ENCODE measurements at places on chromosomes 5 and 9.
A peak's percentile ranks its signal among the peaks of the same experiment; 100 is the strongest.

- peak; percentile 4 for DNase-seq
These were observed 188.8 kb upstream of the PAPPA start for GRCh38 chr9:115964710-115965347.

DNA sequence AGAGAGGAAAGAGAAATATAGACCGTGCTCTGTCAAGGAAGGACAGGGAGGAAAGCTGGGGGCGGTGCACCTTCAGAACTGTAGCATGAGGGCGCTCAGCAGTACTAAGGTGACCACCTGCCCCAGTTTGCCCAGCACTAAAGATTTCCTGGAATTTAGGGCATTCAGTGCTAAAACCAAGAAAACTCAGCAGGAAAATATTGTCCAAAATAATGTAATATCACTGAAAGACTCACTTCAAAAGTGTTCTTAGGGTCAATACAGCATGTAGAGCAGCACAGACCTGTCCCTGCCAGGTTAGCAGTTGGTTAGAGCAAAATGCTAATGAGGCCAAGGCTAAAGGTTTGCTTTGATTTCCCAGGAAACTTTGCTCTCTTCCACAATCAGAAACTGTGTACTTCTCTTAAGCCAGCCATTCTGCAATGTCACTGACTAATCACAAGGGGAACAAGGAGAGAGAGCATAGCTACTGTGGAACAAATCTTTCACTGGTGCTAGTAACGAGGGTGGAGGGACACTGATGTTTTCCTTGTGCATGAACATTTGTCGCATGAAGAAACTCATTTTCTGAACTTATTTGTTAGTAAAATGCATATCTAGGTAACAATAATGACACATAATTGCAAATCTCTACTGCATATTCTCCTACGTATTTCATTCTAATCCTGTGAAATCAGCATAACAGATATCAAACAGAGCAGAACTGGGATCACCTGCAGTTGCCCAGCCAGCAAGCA, 53.0 kb upstream of the GRAMD2B start:
- DNase-seq = no peak

- DNase-seq = peak; percentile 81
These were observed 57.7 kb upstream of the SHB start for GRCh38 chr9:38126730-38127129.

DNA sequence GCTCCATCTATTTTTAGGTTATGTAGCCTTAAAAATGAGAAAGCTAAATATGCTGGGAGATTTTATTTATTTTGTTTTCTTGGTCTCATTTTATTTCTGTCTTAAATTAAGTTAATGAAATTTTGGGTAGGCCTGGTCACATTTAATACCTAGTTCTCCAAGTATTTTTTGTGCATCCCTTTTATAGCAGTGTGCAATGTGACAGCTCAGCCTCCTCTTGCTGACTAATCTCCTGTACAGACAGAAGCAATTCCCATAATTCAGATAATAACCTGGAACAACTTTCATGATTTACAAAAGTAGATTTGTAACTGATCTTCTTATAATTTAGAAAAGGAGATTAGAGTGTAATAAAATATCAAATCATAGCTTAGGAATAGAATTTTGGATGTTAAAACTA, 403.9 kb downstream of the ADGRV1 start:
- no peak for DNase-seq

DNA sequence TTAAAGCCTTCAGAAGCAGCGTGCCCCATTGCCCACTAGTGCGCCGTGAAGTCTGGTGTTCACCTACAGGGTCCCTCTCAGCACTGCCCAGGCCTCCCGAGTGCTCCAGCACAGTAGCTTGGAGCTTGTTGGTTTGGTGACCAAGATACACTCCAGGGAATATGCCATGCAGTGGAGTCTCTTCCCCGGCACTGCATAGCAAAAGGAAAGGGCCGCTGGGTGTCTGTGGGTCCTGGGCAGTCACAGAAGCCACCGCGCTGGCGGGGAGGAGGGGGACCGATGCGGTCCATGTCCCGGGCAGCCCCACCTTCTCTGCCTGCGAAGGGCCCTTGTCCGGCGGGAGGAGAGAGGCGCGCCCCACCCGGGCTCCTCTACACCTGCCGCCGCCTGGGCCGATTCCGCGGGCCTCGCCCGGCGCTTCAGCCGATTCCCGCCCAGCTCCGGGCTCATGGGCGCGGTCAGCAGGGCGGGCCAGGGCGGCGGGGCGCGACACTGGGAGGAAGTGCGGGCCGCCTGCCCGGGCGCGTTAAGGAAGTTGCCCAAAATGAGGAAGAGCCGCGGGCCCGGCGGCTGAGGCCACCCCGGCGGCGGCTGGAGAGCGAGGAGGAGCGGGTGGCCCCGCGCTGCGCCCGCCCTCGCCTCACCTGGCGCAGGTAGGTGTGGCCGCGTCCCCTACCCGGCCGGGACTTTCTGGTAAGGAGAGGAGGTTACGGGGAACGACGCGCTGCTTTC, at the start of gene SYK:
Gene SYK, plus strand, starts transcription at position 579 of the 732 bp plus-strand sequence. CDS start 42,080 bp downstream, outside the sequence.
- no peak for DNase-seq

- DNase-seq = peak; percentile 81
These were observed 5.3 kb upstream of the ACO1 start for GRCh38 chr9:32378993-32379729.

DNA sequence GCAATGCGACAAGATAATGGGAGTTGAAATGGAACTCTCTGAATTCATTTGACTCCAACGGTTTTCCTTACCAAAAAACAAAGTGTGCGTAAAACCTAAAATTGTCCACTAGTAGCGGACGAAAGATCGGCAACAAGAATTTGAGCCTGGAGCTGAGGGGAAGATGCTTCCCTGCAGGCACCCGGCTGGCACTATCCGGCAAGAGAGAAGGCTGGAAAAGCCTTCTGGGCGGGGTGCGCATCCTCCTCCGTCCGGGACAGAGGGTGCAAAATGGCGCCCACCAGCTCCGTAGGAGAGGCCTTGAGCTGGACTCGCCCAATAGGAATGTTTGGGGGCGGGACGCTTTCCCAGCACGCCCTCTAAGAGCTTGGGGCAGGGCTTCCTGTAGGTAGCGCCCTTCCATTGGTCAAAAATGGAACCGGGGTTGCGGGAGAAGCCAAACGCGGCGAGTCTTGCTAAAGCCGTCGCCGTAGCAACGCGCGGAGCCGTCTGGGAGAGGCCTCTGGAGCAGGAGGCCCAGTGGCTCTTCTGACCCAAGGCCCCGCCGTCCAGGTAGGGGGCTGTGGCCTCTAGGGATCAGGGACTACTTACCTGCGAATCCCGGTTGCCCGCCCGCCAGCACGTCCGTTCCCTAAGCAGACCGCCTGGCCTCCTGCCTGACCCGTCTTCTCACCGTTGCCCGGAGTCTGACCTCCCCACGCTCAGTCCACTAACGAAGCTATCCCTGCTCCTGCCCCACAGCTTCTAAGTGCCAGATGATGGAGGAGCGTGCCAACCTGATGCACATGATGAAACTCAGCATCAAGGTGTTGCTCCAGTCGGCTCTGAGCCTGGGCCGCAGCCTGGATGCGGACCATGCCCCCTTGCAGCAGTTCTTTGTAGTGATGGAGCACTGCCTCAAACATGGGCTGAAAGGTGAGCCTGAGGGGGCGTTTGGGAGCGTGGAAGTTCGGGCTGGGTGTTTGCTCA, 9.2 kb downstream of the RUFY1 start:
- no peak for DNase-seq

DNA sequence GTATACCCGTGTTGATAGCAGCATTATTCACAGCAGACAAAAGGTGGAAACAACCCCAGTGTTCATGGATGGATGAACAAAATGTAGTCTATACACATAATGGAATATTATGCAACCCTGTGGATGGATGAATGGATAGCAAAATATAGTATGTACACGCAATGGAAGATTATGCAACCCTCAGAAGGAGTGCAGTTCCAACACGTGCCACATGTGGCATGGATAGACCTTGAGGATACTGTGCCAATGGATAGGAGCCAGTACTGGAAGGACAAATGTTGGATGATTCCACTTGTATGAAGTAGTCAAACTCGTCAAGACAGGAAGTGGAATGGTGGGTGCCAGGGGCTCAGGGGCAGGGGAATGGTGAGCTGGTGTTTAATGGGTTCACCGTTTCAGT, 44.9 kb downstream of the PLEKHG4B start:
- DNase-seq = no peak

- no peak for DNase-seq
These were observed 82.2 kb downstream of the SMIM23 start for GRCh38 chr5:171867786-171868185.

DNA sequence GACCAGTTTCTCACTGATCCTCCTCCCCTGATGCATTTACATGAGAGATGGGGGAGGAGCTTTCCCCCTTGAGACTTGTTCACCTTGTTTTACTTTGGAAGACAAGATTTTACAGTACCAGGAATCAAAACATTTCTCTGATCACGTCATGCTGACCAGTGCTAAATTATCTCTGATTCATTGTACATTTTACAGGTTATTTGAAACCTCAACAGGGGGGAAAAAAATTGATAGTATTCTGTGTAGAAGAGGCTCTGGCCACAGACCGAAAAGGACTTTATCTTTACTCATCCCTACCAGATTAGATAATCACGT, 133.9 kb downstream of the GRIA1 start:
- no peak for DNase-seq

GRCh38 chr5:160377651-160378050, 7.2 kb upstream of the C1QTNF2 start:
- no peak for DNase-seq

DNA sequence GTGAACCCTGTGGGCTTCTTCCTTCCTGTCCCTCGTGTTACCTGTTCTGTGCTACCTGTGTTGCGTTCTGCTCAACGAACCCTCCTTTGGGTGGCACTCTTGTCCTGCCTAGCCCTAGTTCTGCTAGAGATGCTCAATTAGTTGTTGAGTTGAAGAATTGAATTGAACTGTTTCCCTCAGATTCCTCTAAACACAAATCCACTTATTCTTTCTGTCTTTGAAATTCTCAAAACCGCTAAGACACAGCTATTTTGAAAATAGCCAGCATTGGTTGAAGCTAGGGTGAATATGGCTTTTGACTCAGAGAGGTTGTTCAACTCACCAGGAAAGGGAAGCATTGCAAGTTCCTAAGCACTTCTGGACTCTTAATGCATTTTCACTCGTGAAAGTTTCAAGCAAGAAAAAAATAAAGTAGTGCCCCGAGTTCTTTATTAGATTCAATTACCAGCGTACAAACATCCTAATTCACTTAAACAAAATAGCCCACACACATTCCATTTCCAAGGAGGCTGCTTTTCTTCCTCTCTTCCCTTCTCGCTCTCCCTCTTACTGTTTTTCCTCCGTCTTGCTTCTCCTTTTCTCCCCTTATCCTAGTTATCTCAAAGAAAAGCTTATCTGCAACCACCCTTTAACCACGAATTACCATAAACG, 642 bp upstream of the ITGA1 start:
- DNase-seq = no peak

DNA sequence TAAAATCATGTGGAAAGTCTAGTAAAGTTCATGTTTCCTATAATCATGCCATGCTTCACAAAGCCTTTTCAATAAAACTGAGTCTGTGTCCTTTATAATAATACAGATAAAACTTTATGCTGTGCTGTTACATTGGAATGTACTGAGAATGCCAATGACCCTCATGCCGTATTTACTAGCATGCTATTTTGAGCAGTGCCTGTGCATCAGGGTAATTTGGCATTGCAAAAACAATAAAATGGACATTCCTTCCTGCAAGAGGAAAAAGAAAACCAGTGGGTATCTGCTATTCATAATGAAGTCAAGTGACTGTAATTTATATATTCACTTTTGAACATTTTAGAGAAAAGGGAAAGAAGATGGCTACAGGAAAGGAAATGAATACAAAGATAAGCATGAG, 159.0 kb downstream of the PBX3 start:
- DNase-seq = no peak

DNA sequence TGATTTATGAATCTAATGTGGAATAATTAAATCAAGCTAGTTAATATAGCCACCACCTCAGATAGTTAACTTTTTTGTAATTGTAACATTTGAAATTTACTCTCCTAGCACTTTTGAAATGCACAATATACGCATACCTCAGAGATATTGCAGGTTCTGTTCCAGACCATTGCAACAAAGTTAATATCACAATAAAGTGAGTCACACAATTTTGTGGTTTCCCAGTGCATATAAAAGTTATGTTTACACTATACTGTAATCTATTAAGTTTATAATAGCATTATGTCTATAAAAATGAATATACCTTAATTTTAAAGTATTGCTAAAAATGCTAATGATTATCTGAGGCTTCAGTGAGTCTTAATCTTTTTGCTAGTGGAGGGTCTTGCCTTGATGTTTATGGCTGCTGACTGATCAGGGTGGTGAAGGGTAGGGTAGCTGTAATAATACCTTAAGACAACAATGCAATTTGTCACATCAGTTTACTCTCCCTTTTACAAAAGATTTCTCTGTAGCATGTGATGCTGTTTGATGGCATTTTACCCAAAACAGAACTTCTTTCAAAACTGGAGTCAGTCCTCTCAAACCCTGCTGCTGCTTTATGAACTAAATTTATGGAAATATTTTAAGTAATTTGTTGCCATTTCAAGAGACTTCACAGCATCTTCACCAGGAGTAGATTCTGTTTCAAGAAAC, 235.1 kb upstream of the ADAMTSL1 start:
- no peak for DNase-seq

DNA sequence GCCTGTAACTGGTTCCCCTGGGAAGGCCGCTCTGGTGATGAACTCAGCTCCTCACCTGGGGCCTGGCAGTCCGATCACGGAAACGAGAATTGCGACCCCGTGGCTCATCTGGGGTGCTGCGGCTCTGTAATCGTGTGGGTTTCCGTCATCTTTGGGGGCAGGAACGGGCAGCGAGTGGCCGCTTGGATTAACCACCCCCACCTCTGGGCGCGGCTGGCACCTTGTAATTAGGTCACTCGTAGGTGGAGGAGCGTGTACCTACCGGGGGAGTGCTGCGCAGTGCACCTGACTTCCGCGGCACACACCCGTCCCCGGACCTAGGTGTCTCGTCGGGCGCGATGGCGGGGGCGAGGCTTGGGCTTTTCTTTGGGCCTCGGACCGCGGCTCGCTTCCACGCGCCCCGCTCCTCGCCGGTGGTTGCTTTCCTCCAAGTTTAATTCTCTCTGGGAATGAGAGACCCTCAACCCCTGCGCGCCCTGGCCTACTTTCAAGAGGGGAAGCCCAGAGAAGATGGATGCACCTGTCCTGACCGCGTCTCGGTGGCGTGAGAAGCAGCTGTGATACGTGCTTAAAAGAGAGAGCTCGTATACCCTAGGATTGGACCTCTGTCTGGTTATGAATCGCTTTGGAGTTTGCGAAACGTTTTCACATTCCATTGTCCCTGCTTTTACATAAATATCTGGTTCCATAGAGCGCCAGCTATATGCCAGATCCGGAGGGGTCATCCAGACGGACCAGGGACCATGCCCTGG, 744 bp upstream of the PPP2CA start:
- DNase-seq = no peak

DNA sequence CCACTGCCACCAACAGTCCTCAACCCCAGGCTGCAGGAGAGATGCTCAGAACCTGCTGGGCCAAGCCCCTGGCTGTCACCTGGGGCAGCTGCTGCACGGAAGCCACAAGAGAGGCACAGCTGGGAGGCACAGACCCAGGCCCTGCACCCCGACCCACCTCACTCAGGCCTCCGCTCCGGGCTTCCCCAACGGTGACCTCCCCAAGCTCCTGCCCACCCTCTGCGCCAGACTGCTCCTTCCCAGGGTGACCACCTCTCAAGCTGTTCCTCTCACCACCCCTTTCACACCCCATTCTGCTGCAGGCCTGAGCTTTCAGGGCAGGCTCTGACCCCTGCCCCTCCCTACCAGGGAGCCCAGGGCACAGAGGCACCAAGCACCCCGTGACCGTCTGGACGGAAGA, 33.0 kb downstream of the VAV2 start:
- DNase-seq = no peak

- peak; percentile 48 for DNase-seq
These were observed 5.0 kb downstream of the P4HA2 start for GRCh38 chr5:132222649-132223038.
